ENCODE measurements at places on chromosomes 7 and 10. TPM values are rescaled to one million over a fixed set of nuclear protein-coding genes. Genes with fewer than 3 reads are reported as not detected.

The CLRN3 gene
- total RNA-seq: not detected

The CRPPA gene
- 1.1 TPM for total RNA-seq

The NXPH1 gene
- total RNA-seq: not detected

The NME8 gene
- not detected for total RNA-seq

The RBP3 gene
- not detected for total RNA-seq

The MUC12 gene
- total RNA-seq: not detected

All from cardiac atrium fibroblast (primary cell).